ENCODE measurements at places on chromosomes 5 and 9.

- no peak for DNase-seq
These were observed 13.6 kb upstream of the PHF19 start for GRCh38 chr9:120890320-120891244.

GRCh38 chr5:143119291-143119769 lies 284.2 kb downstream of the NR3C1 start:
- no peak for DNase-seq

DNA sequence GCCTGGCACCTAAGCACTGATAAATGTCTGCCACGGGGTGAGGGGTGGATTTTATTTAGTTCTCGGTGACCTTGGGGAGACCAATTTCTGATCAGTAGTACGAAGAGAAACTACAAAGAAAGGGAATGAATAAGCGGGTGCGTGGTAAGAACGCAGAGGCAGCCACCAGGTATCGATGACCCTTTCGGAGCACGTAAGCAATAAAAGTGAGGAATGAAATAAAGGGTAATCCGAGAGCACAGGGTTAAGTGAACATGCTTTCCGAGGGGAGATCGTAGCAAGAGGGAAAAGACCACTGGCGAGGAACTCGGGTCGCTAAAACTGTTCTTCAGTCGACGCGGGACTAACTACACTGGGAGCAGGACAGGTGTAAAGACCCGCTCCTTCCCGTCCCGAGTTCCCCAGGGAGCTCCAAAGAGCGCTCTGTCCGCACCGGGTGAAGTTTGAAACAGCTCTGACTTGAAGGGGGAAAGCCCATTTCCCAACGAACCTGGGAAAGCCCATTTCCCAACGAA lies 1.1 kb downstream of the ELOVL7 start:
- DNase-seq = no peak

DNA sequence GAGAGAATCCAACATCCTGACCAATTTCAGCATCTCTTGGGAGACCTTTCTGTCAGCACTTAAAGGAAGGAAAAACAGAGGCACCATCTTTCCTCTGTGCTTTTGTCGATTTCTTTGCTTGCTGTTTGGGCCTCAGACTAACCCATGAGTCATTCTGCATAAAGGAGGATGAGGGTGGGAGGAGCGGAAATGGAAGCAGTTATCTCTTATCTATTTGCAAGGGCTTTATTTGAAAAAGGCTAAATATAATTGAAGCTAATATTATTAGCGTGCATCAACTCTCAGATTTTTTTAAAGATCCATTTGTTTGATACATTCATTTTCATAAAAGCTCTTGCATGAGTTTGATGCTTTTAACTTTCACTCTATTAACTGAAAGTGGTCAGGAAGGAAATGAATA lies 72.9 kb downstream of the ZNF622 start:
- DNase-seq = no peak

DNA sequence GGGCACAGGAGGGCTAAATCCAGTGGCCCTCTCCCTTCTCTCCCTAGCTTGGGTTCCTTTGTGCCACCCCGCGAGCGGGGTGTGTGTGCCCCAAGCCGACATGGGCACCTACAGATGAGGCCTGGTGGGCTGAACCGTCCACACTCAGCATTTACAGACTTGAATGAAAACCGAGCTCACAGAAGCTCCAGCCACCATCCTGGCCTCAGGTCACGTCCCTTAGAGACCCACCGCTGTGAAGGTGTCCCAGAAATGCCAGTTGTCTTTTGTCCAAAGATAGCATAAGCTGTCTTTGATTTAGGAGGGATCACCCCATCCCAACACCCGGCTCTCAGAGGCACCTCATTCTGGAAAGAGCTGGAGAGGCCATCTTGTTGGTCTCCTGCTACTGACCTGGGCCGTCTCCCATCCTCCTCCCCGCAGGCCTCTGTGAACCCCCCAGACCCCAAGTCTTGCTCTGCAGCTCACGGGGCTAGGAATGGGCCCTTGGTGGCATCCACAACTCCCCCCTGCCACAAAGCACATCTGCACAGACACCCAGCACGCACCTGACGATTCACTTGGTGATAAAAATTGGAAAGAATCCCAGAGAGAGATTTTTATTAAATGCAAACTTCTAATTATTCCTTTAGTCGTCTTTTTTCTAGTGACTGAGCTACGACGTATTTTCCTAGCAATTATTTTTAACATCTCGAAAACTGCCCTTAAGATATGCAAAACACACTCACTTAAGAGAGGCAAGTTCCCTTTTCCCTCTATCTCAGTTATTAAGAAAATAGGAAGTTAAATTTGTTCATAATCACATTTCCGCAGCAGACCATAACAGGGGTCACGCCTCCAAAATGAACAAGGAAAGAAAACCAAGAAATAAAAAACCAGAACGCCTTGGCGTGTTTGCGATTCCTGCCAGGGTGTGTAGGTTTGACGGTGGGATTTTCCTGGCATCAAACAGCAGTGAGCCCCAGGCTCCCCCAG lies 80.5 kb upstream of the LMX1B start:
- DNase-seq = no peak

DNA sequence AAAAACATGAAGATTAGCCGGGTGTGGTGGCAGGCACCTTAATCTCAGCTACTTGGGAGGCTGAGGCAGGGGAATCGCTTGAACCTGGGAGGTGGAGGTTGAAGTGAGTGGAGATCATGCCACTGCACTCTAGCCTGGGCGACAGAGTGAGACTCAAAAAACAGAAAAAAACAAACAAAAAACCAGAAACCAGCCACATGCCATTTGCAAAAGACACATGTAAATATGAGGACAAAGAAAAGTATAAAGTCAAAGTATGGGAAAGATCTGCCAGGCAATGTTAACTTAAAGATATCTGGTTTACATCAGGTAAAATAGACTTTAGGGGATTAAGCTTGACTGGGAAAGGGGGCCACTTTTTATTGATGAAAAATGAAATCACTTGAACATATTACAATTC lies 90.7 kb downstream of the FNBP1 start:
- DNase-seq = no peak

DNA sequence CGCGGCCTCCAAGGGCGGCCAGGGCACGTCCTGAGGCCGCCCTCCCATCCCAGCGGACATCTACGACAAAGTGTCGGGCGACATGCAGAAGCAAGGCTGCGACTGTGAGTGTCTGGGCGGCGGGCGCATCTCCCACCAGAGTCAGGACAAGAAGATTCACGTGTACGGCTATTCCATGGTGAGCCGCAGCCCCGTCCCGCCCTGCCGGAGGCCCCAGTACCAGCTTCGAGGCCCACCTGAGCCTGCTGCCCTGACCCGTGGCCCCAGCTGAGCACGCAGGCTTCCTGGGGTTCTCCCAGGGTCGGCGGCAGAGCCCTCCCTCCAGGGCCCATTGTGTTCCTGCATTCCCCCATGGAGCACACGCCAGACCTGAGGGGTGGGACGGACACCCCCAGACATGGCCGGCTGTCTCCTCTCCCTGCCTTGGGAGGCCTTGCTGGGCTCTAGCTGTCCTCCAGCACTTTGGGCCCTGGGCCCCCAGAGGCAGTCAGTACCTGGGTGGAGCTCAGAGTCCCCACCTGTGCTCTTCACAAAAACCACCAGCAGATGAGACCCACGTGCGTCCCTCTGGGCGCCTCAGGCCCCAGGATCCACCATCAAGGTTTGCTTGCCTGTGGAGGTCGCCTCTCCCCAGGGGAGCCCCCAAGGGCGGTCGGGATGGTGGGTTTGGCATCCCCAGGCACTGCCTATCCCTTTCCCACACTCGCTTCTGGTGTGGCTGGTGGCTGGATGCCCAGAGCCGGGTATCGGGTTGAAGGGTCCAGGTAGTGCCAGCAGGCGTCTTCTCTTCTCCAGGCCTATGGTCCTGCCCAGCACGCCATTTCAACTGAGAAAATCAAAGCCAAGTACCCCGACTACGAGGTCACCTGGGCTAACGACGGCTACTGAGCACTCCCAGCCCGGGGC lies 1.0 kb downstream of the PHPT1 start:
- DNase-seq = no peak

- DNase-seq = no peak
These were observed 54.6 kb downstream of the AHRR start for GRCh38 chr5:375921-376798.

- peak; percentile 25 for DNase-seq
These were observed 746.3 kb upstream of the RIOK2 start for GRCh38 chr5:97929383-97929782.

- DNase-seq = no peak
These were observed 419.4 kb downstream of the ISL1 start for GRCh38 chr5:51802551-51803184.

DNA sequence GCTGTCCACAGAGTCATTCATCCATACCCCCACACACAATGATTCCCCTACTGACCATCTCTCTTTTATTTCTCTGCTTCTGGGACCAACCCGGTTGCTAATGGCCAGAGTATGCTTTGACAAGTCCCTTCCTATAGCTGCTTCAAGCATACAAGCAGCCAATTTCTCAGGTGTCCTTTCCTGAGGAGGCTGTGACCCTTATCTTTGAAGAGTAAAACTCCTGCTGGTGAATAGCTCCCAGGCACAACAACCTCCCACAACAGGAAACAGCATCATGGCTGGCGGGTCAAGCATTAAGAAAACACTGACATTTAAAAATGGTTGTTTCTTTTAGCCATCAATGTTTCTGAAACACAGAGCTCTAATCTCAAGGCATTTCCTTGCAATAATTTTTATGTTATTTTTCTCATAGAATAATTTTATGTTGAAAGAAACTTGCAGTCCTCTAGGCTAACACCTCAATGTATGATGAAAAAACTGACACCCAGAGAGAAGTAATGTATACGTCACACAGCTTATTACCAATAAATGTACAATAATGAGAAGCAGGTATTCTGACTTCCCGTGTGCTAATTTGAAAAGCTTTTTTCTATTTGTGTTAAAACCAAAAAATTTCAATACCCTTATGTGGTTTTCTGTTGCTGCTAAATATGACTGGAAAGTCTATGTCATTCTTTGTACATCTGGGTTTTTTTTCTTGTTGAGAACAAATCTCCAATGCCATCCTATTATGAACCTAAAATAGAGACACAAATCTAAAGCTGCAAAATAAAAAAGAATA lies 7.5 kb upstream of the PAM start:
- DNase-seq = no peak

- DNase-seq = no peak
These were observed 32.7 kb downstream of the OSMR start for GRCh38 chr5:38878391-38879077.

DNA sequence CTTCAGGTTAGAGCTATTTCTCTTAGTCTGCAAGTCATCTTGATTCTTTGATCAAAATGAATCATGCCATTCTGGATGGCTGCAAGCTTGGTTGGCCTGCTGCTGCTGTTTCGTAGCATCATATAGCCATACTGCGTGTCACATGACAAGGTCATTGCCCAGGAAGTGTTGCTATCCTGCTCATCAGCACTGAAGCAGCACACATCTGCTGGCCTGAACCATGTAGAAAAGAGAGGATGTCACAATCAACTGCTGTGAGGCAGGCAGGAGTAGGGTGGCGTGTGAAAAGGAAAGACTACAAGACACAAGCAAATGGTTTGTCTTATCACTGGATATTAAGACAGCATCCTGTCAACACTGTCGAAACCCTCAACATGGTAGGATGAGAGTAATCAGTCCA lies 376.7 kb upstream of the RORB start:
- DNase-seq = no peak

GRCh38 chr9:20139763-20140290 lies 351.0 kb upstream of the SLC24A2 start:
- DNase-seq = no peak

Data from HFFc6 (cell line).